NCI-H1105 (cell line): ENCODE measurements at places on chromosomes 1 and 21.

GRCh38 chr1:153929981-153930948 lies 7.5 kb upstream of the GATAD2B start:
- DNase-seq: no peak

DNA sequence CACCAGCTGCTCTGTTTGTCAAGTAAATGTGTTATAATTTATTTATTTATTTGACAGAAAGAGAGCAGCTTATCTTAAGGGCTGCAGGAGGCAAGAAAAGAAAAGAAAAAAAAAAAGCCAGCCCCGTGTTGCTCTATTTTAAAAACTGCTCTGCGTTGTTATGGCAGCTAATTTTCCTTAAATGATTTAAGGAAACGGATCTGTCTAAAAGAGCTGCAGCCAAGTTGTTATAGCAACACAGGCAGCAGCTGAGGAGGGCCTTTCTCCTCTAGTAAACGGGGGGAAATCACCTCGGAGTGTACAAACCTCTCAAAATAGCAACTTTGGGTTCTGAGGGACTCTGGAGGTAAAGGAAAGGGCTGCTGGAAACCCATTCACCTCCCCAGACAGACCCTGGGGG lies 149.2 kb downstream of the BEND5 start:
- DNase-seq: no peak

DNA sequence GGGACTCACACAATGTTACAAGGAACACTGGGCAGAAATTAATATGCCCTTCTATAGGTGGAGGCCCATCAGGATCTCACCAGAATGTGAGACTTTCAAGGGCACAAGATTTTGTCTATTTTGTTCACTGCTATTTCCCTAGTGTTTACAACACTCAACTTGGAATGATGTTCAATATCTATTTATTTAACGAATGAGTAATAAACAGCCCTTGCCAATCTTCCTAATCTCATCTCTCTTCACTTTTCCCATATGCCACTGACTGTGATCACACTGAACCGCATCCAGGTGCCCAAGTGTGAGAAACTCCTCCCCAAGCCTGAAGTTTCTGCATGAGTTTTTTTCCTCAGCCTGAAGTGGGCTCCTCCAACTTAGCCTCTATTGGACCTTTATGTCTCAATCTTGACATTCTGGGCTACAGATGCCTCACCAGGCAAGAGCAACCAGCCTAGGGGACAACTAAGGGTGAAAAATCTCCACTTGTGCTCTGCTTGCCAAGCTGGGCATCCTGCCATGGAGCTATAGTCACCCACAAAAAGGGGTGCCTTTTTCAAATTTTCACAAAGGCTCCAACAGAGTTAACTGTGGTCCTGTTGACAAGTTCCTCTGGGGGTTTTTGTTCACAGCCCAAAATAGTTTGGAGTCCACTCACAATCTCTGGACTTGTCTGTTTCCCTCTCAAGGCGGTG lies 105.6 kb downstream of the PLPP3 start:
- no peak for DNase-seq

DNA sequence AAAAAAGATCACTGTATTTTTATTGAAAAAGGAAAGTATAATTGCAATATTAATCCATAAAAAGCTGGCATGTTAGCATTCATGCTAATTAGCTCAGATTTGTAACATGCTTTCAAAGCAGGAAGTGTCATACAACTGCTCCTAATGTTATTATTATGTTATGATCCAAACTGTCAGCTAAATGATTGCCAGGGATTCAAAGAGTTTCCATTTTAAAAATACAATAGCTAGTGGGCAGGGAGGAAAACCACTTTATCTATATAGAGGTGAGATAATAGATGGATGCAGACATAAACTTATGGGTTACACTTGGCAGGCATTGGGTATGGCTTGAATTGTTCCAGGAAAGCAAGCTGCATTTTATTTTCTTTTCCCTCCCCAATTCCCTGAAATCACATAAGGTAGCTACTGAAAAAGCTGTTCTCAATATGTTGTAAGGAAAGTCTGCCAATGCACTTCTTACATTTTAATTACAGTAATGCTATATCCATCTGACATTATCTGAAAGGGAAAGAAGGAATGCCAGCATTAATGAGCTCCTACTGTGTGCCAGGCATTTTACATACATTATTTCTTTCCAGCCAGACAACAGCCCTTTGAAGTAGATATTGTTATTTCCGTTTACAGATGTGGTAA lies 9.8 kb upstream of the MYSM1 start:
- no peak for DNase-seq

GRCh38 chr1:228400692-228401454 lies 5.8 kb downstream of the TRIM11 start:
- DNase-seq: no peak

GRCh38 chr1:193700710-193701355 lies 514.4 kb upstream of the B3GALT2 start:
- no peak for DNase-seq

GRCh38 chr21:32472890-32473765 lies 60.6 kb downstream of the EVA1C start:
- DNase-seq: no peak

DNA sequence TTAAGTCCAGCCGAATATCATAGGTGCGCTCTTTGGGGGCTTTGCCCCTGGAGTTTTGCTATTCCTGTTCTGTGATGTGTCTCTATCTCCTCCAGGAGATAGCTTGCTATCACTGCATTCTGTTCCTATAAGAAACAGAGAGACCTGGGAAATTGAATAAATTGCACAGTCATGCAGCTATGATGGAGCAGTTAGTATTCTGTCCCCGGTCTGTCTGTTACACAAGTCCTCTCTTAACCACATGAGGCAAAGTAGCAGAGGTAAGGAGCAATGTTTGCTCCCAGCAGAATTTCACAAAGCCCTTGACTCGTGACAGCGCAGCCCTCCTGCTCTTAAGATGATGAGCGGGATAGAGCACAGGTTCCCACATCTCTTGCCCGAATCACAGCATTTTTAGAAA lies 63.9 kb upstream of the GRHL3 start:
- DNase-seq: no peak

DNA sequence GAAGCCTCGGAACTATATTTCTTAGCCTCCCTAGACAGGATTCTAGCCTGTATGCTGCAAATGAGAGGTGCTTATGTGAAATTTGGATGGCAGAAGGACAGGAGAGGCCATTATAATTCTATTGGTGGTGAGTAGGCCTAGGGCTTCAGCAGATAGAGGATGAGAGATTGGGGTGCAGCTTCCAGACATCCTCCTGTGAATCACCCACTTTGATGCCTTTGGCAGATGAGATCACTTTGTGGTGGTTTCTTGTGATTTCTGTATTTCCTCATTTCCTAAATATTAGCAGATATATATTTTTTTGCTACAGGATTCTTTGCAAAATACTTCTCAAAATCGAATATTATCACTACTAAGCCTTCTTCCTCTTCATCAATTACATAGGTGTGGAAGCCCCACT lies 37.3 kb downstream of the MFSD2A start:
- no peak for DNase-seq

DNA sequence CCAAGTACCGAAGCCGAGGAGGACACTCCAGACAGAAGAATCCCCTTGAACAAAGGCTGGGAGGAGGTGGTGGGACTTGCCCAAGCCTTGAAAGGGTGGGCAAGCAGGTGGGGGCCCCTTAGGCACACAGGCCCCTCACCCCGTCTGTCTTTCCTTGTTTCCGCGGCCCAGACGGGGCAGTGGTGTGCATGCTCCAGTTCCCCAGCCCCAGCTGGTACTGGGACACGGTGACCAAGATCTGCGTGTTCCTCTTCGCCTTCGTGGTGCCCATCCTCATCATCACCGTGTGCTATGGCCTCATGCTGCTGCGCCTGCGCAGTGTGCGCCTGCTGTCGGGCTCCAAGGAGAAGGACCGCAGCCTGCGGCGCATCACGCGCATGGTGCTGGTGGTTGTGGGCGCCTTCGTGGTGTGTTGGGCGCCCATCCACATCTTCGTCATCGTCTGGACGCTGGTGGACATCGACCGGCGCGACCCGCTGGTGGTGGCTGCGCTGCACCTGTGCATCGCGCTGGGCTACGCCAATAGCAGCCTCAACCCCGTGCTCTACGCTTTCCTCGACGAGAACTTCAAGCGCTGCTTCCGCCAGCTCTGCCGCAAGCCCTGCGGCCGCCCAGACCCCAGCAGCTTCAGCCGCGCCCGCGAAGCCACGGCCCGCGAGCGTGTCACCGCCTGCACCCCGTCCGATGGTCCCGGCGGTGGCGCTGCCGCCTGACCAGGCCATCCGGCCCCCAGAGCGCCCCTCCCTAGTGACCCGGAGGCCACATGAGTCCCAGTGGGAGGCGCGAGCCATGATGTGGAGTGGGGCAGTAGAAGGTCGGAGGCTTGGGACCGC lies 50.8 kb downstream of the OPRD1 start:
- DNase-seq: no peak

GRCh38 chr1:226474443-226475141 lies 66.7 kb upstream of the PARP1 start:
- DNase-seq: no peak

DNA sequence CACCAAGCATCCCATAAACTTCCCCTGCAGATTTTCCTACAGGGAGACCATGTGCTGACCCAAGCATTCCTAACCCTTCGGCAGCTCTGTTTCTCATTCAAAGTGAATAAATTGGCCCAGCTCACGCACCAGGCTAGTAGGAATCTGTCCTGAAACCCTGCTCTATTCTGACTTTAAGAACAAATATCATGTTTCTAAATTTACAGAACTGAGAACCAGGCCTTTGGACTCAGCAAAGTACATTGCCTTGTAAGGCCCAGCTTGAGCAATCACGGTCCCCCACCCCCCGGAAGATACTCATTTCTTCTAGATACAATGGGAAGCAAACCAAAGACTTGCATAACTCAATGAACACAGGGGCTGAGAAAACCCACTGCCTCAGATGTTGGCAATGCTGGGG lies 160.1 kb upstream of the NFIA start:
- DNase-seq: no peak

DNA sequence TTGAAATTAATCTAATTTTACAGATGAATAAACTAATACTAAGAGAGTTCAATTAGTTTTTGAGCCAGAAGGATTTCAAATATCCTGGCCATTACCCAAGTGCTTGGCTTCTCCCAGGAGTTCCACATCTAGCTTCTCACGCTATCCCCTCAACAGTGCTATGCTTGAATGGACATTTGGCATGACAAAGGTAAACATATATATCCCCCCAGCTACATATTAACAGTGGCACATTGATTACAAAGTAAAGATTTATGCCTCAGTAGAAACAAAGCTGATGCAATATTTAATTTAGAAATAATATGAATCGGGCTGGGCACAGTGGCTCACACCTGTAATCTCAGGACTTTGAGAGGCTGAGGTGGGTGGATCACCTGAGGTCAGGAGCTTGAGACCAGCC lies 434.6 kb upstream of the PRMT6 start:
- peak; percentile 88 for DNase-seq

- DNase-seq: no peak
These were observed 9.6 kb downstream of the CAPN2 start for GRCh38 chr1:223721658-223722607.

DNA sequence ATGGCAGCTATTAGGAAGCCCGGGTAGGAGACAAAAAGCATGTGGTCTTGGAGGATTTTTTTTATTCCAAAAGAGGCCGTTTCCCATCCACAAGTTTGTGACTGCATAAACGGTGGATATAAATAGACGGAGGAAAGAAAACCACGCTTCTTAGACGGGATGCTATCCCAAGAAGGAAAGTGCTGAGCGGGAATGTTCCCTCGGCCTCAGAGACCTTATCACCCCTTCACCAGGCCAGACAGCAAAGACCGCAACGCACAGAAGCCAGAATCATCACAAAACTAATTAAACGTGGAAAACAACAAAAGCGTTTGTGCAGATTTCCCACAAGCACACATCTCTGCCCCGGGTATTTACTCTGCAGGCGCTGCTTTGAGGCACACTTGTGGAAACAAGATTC lies 43.2 kb downstream of the HLCS start:
- no peak for DNase-seq

DNA sequence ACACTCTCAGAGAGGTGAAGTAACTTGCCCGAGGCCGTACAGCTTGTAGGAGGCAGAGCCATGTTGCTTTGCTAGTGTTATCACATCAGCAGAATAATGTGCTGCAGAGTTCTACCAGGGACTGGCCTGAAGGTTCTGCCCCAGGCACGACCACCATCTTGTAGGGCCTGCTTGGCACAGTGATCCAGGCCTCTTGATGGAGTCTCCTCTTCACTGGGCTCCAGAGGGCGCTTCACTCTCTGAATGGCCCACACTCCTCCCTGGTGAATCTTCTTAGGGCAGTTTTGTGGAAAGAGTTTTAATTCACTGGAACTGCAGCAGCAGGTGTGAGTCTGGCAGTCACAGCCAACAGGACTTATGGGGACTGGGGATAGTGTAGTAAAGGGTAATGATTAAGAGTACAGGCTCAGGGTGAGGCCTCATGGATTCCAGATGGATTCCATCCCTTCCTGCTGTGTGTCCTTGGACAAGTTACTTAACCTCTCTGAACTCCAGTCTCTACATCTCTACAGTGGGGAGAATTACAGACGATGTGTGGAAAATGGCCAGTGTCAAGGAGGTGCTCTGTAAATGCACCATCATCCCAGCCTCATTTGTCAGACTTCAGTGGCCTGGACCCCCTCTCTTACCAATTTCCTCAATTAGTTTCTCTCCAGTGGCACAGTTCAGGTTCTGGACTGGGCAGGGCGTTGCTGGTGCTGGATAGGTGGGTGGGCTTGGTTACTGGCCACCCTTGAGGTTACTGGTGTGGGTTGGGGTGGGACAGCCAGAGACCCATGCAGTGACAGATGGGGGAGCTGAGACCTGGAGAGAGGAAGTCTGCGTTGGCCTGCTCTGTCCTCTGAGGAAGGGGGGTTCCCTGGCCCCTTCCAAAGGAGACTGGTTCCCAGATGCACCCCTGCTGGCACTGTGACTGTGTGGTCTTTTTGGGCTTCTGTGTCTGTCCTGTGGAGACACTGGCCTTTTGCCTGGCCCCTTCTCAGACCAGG lies 45.9 kb upstream of the CSF3R start:
- DNase-seq: no peak

- no peak for DNase-seq
These were observed 51.7 kb downstream of the ZNF326 start for GRCh38 chr1:90046635-90047034.

- peak; percentile 84 for DNase-seq
These were observed 116.6 kb upstream of the HIVEP3 start for GRCh38 chr1:42035205-42035829.

DNA sequence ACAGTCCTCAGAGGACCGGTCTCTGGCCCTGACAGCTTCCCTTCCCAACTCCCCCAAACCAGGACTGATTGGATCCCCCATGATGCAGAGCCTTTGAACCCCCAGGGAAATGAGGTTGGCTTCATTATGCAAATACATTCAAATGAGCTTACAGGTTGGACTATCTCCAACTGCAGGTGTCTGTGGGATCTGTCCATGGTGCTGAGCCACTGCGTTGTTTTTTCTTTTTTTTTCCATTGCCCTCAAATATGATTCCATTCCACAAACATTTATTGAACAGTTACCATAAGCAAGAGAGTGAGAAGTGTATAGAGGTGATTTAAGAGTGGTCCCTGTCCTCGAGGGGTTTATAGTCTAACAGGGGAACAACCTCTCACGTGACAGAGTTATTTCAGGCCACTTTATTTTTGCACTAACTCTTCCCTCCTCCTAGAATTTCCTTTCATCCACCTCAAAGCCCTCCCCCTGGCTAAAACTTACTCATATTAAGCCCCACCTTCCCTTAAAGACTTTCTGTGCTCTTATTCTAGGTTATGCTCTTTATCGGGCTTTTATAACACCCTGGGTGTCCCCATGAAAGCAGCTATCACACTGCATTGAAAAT lies 21.9 kb downstream of the DLGAP3 start:
- no peak for DNase-seq

- DNase-seq: no peak
These were observed 777 bp downstream of the LAMC2 start for GRCh38 chr1:183186841-183187240.
